ENCODE measurements at places on chromosomes 4 and X.

DNA sequence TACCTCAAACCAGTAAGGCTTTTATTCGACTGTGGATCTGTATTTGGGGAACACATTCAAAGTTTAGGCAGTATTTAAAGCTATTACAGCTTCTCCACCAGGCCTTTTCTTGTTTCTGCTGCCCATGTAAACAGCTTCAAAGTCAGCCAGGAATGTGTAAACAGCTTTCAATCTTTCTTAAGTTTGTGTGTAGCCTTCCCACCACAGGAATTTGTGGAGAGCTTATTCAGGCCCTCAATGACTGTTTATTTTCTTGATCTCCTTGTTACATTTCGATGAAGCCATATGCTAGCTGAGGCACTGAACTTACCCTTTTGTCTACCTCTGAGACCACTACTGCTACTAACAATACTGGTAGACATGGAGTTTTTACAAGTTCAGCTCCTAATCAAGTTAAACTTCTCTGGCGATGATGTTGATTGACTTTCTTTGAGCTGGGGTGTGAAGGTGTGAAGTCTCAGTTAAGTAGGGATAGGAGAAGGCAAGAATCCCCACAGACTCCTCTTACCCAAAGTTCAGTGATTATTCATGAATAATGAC, 72.6 kb downstream of the NWD2 start:
- no peaks in the 10 kb centered on the region for H3K36me3 ChIP-seq
- H3K4me3 ChIP-seq: no peak overlapping the region
- no peaks in the 10 kb centered on the region for H3K4me1 ChIP-seq
- H3K27ac ChIP-seq: no peak overlapping the region
- no peak for DNase-seq

- no peaks in the 10 kb centered on the region for H3K36me3 ChIP-seq
- no peaks in the 10 kb centered on the region for H3K27me3 ChIP-seq
- DNase-seq: no peak
- H3K27ac ChIP-seq: no peak overlapping the region
Measured at GRCh38 chr4:112284166-112284565, 1.5 kb downstream of the TIFA start.

- H3K4me3 ChIP-seq: no peak overlapping the region
- DNase-seq: no peak
Measured at GRCh38 chr4:141078871-141079270, 54.4 kb downstream of the RNF150 start.

DNA sequence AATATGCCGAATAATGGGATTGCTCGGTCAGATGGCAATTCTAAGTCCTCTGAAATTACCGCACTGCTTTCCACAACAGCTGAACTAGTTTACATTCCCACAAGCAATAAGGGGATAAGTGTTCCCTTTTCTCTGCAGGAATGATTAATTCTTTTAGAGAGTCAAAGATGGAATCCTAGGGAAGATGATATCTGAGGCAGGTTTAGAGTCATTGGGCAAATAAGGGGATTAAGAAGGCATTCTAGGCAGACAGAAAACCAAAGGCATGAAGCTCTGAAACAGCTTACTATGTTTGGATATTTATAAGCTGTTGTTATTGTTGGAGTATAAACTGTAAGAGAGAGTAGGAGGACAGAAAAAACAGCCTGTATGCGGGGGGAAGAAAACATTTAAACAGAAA, 85.7 kb downstream of the TET2 start:
- no peaks in the 10 kb centered on the region for H3K4me1 ChIP-seq
- H3K27me3 ChIP-seq: no peaks in the 10 kb centered on the region
- no peak overlapping the region for H3K4me3 ChIP-seq
- no peaks in the 10 kb centered on the region for H3K36me3 ChIP-seq

DNA sequence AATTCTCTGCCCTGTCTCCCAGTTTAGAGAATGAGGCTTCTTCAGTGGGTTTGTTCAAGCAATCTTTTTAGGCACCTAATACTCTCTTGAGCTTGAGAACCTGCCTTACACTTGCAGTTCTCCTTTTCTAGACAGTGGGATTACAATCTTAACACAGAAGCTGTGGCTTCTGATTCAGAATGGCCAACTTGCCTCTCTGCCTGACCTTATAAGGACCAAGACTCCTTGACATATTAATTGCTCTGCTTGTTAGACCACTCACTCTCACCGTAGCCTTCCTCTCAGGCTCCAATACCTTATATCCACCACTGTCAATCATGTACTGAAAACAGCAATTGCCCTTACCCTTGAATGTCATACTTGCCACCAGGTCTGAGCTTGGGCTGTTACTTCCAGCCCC, 338.7 kb upstream of the MAOA start:
- H3K4me3 ChIP-seq: no peak overlapping the region
- no peaks in the 10 kb centered on the region for H3K36me3 ChIP-seq
- no peaks in the 10 kb centered on the region for H3K27me3 ChIP-seq
- H3K4me1 ChIP-seq: no peaks in the 10 kb centered on the region
- DNase-seq: no peak

GRCh38 chr4:74486905-74487304, 42.0 kb downstream of the AREG start:
- no peak overlapping the region for H3K27ac ChIP-seq
- H3K27me3 ChIP-seq: no peaks in the 10 kb centered on the region
- no peaks in the 10 kb centered on the region for H3K4me1 ChIP-seq

GRCh38 chr4:161496-162284, 37.4 kb downstream of the ZNF718 start:
- H3K27me3 ChIP-seq: no peaks in the 10 kb centered on the region
- no peak overlapping the region for H3K4me3 ChIP-seq
- H3K27ac ChIP-seq: no peak overlapping the region
- H3K36me3 ChIP-seq: peaks cover 3% of the 10 kb centered on the region
- H3K4me1 ChIP-seq: no peaks in the 10 kb centered on the region

DNA sequence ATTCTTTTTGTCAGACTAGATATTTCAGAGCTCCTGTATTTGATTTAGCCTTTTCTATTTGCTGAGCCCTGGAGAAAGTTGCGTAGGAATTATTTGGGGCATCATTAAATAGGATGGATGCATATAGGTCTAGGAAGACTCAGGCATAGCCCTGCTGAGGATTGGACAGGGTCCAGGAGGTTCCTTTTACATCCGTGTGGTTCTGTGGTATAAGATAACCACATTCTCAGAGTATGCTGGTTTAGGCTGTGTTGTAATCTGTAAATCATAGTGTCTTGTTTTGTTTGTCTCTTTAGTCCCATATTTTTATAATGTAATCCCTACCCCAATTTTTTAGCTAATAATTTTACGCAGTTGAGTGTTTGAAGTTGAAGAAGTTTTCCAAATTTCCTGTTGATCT, 513.7 kb downstream of the RPA4 start:
- no peaks in the 10 kb centered on the region for H3K36me3 ChIP-seq
- H3K27ac ChIP-seq: no peak overlapping the region
- DNase-seq: no peak
- no peaks in the 10 kb centered on the region for H3K4me1 ChIP-seq

DNA sequence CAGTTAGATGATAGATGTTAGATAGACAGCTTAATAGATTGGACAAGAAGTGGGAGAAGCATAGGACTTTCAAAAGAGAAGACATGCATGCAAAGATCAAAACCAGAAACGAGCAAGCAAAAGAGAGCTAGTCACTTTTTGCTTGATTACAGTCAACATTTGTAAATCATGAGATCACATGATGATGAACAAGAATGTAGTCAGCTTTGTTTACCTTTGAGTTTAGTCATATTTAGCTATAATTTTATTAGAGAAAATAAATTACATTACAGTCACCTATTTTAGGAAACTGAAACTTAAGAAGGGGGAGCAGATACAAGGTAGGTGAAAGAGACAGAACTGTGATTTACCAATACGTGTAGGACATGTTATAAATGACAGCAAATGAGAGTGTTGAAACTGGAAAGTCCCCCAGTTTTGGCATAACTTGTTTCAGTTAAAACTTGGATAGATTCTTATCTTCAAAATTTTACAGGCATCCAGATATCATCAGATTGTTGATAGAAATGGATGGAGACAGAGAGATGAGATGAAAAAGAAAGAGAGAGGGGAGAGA, 1083.1 kb upstream of the PCDH10 start:
- no peaks in the 10 kb centered on the region for H3K27me3 ChIP-seq
- H3K27ac ChIP-seq: no peak overlapping the region
- H3K4me3 ChIP-seq: no peak overlapping the region
- DNase-seq: no peak
- H3K4me1 ChIP-seq: no peaks in the 10 kb centered on the region
- H3K36me3 ChIP-seq: no peaks in the 10 kb centered on the region

- no peak overlapping the region for H3K27ac ChIP-seq
- no peaks in the 10 kb centered on the region for H3K27me3 ChIP-seq
- no peaks in the 10 kb centered on the region for H3K36me3 ChIP-seq
- H3K4me1 ChIP-seq: no peaks in the 10 kb centered on the region
Measured at GRCh38 chr4:186628058-186628711, 72.8 kb upstream of the MTNR1A start.

GRCh38 chr4:99504804-99505502, 5.9 kb upstream of the C4orf17 start:
- peaks cover 49% of the 10 kb centered on the region for H3K4me1 ChIP-seq
- no peaks in the 10 kb centered on the region for H3K36me3 ChIP-seq
- H3K4me3 ChIP-seq: no peak overlapping the region
- H3K27ac ChIP-seq: no peak overlapping the region
- H3K27me3 ChIP-seq: no peaks in the 10 kb centered on the region
- no peak for DNase-seq

- H3K36me3 ChIP-seq: no peaks in the 10 kb centered on the region
- no peak overlapping the region for H3K27ac ChIP-seq
- H3K27me3 ChIP-seq: no peaks in the 10 kb centered on the region
- DNase-seq: no peak
- H3K4me1 ChIP-seq: no peaks in the 10 kb centered on the region
Measured at GRCh38 chrX:107135965-107136307, 17.3 kb upstream of the RBM41 start.

DNA sequence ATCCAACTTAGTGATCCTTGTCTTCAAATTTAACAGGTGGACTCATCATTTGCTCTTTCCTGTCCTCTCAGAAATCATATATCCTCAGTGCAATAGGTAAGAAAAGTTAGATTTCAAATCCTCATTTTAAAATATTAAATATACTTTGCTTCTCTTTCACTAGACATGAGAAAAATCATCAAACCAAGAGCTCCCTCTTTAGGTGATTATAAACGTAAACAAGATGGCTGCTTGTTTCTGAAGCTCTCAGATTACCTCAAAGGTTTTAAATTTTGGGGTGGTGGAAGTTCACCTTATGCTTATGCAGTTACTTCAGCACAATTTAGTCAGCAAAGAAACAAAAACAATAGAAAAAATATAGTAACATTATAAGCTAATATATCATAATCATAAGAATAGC, 27.3 kb downstream of the CSN3 start:
- no peak for DNase-seq
- no peaks in the 10 kb centered on the region for H3K4me1 ChIP-seq
- H3K27me3 ChIP-seq: no peaks in the 10 kb centered on the region
- no peak overlapping the region for H3K27ac ChIP-seq
- H3K36me3 ChIP-seq: no peaks in the 10 kb centered on the region

DNA sequence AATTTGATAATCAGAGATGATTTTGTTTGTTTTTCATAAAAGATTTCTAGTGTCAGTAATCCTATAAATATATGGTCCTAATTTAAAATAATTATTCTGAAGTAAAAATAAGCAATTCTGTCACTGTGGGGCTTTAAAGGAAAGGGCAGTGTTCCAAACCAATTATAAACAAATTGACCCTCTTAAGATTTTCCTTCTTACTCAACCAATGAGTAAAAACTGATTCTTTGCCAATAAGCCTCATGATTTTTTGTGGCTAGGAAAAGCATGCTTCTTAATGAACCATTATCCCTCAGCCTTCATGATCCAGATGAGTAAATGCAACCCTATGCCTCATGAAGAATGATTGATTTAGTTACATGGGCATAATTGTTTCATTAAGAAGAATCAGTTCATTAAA, 1010.4 kb downstream of the ADGRL3 start:
- H3K4me3 ChIP-seq: no peak overlapping the region
- H3K36me3 ChIP-seq: no peaks in the 10 kb centered on the region
- H3K27me3 ChIP-seq: no peaks in the 10 kb centered on the region
- H3K4me1 ChIP-seq: no peaks in the 10 kb centered on the region
- H3K27ac ChIP-seq: no peak overlapping the region

- no peaks in the 10 kb centered on the region for H3K27me3 ChIP-seq
- no peak for DNase-seq
- H3K27ac ChIP-seq: no peak overlapping the region
- H3K4me1 ChIP-seq: no peaks in the 10 kb centered on the region
Measured at GRCh38 chr4:8727546-8728510, 135.3 kb downstream of the CPZ start.

- no peaks in the 10 kb centered on the region for H3K36me3 ChIP-seq
- no peaks in the 10 kb centered on the region for H3K4me1 ChIP-seq
Measured at GRCh38 chr4:8849266-8850073, 22.2 kb downstream of the HMX1 start.

- no peak overlapping the region for H3K4me3 ChIP-seq
- H3K27me3 ChIP-seq: no peaks in the 10 kb centered on the region
- no peaks in the 10 kb centered on the region for H3K36me3 ChIP-seq
- no peak overlapping the region for H3K27ac ChIP-seq
Measured at GRCh38 chr4:79882806-79883205, 190.2 kb downstream of the ANTXR2 start.

DNA sequence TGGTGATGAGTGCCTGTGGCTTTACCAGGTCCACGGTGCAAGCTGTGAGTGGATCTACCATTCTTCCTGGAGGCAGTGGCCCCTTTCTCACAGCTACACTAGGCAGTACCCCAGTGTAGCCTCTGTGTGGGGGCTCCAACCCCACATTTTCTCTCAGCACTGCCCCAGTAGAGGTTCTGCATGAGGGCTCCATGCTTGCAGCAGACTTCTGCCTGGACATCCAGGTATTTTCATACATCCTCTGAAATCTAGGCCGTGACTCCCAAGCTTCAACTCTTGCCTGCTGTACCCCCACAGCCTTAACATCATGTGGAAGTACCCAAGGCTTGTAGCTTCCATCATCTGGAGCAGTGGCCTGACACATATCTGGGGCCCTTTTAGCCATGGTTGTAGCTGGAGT, 90.1 kb downstream of the SH3BGRL start:
- H3K4me1 ChIP-seq: no peaks in the 10 kb centered on the region
- no peak overlapping the region for H3K27ac ChIP-seq
- no peaks in the 10 kb centered on the region for H3K27me3 ChIP-seq

DNA sequence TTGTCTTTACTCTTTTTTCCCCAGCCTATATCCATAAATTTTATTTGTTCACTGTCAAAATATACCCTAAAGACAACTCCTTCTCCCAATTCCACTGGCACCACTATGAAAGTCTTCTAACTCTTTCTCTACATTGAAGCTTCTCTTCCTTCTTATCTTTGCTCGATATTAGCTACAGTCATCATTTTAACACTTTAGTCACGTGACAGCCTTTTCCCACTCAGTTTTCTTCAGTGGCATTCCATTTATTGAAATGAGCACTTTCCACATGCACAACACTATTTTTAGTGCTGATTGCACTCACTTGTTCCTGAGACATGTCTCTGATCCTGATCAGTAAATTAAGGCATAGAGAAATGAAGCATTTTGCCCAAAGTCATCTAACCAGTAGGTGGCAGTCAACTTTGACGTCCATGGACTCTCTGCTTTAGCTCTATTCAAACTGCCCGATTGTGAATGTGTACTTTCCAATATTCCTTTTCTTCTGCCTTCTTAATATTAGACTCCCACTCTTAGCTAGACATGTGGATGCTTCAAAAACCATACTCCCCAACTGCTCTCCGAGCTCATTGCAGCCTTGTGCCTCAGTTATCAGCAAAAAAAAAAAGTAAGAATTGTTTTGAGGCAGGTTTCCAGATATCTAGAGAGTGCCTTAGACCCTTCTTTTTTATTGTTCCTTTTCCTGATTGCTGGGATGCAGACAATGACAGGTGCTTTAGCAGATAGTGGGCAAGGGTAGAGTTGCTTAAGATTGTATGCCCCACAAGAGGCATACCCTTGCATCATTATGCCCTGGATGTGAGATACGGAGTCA, 394.4 kb upstream of the ADGRL3 start:
- no peak for DNase-seq
- H3K27ac ChIP-seq: no peak overlapping the region
- no peaks in the 10 kb centered on the region for H3K27me3 ChIP-seq
- no peak overlapping the region for H3K4me3 ChIP-seq
- H3K4me1 ChIP-seq: no peaks in the 10 kb centered on the region
